Suprapubic skin (tissue), 4 donors: ENCODE measurements at places on chromosomes 12 and 14.
A peak's percentile ranks its signal among the peaks of the same experiment; 100 is the strongest.

- DNase-seq, result no peak
Observed at GRCh38 chr12:85138833-85139232, 102.7 kb downstream of the LRRIQ1 start.

DNA sequence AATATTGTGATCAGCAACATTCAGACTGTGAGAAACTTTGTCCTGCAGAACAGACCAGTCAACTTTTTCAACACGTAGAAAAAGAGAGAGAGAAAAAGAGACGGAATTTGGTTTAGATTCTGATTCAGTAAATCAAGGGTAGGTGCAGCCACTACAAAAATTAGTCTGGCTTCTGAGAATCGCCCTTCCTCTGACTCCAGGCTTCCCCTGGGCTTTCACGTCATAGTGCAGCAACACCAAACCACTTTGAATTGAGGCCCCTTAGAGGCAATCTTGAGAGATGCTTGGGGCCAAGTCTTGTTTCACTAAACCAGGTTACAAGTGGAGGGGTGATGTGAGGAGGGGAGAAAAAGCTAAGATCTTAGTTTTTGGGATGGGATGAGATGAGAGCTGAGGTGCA lies 37.5 kb upstream of the PTGR2 start:
- DNase-seq, result no peak

DNA sequence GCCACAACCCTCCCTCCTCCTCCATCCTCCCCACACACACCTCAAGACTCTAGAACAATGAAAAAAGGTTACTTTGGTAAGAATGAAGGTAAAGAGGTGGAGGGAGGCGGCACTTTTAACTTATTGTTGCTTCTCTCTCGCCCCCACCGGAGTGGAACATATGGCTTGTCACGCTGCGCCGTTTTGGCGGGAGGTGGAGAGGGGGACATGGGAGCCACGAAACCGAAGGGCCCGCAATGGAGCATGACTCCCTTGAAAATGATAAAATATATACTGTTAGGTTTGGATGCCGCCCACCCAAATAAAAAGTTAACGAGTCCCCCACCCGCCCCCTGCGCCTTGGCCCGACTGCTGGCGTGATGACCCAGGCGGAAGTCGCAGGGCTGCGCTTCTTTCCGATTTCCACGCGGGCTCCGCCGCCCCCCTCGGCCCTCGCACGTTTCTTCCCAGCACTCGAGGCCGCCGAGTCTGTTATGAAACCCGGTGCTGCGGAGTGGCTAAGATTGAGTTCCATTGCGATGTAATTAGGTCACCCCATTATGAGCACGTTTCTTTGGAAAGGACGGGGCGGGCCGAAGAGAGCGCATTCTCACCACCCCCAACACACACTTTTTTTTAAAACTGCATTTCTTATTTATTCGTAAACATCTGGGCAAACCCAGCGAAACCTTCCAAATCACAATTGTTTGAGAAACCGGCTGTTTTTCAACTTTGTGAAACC lies 1.4 kb upstream of the ZFP36L1 start:
- peak; percentile 95 for DNase-seq

DNA sequence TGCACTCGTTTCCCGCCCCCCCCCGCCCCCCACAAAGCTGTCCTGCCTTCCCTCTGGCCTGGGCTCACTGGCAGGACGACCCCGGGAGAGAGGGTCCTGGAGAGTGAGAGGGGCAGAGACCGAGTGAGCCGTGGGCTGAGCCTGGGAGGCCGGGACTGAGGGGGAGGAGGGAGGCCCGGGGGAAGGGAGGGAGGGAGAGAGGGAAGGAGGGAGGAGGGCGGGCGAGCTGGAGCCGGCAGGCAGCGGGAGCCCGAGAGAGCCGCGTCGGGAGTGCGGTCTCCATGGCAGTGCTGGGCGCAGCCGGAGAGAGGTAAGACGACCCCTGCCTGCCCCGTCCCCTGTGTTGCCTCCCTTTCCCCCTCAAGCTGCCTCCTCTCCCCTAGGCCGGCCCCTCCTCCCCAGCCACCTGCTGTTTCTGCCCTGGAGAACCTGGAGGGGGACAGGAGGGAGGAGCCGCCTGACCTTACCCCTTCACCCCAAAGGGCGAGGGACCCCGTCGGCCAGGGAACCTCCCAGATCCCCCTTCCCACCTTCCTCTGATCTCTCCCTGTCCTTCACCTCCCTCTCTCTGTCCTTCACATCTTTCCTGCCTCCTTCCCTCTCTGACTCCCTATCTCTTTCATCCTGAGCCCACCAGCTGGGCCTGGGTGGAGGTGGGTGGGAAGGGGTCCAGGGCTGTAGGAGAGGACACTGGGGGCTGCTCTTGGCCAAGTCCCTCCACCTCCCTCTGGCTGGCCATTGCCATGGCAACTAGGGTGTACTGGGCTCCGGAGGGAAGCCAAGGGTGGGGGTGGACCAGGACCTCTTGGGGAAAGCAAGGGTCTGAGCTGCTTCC lies at the start of gene GPR162:
Gene GPR162 (plus strand): TSS at position 231 of the 835 bp plus-strand sequence. CDS start 2,078 bp downstream, outside the sequence.
- peak; percentile 74 for DNase-seq

DNA sequence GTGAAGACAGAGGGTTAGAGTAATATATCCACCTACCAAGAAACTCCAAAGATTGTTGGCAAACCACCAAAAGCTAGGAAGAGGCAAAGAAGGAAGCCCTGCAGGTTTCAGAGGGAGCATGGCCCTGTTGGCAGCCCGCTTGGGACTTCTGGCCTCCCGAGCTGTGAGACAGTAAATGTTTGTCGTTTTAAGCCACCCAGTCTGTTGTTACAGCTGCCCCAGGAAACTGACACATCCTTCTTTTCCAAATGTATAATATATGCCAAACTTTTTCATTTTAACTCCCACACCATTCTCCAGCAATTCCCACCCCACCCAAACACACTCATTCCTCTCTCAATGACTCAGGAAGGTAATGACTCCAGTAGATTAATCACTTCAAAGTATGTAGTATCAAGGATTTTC lies 74.0 kb downstream of the RPS29 start:
- DNase-seq, result no peak

- no peak for DNase-seq
Observed at GRCh38 chr12:51374856-51375255, 16.4 kb downstream of the GALNT6 start.

DNA sequence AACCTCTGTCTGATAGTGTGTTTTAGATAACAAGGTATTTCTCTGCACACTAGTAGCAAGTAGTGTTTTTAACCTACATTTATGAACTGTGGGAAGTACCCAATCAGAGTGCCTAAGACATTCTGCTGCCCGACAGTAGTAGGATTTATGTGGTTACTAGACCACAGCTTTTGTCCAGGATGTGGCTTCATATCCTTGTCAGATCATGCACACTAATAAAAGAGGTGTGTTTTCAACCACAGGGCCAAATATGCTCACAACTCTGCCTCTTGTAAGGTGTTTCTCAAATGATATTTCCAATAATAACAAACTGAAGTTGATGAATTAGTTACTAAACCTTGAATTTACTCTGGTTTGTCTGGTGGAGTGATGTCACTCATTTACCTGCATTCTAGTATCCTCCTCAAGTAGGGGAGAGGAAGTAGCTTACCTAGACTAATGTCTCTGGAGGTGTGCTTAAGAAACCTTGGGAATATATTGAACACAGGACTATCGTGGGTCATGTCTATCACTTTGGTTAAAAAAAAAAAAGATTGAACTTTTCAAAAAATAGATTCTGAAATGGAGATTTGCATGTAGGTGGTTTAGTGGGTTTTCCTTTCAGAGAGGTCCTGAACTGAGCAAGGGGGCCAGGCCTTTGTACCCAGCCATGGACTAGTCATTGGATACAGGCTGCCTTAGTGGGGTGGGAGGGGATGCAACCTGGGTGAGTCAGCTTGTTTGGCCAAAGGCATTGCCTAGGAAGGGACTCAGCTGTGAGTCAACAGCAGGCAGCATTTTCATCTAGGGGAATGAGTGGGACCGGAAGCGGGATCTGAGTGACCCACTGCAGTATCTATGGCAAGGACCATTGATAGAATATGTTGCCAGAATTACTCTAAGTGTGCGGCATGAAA lies 14.1 kb downstream of the FBXW8 start:
- no peak for DNase-seq

DNA sequence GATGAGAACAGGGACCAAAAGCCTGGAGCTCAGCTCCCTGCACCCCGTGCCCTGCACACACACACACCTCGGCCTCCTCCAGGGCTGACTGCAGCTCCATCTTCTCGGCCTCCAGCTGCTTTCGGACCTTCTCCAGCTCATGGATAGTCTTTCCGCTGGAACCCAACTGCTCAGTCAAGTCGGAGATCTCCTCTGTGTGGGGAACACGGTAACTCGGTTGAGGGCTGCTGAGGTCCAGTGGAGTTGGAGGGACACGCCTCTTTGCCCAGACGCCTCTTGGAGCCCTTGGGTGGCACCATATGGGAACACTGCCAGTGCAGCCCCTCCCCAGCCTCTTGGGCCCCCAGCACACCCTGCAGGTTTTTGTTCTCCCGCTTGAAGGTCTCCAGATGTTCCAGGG lies 8.7 kb upstream of the MYH6 start:
- no peak for DNase-seq

GRCh38 chr14:88191605-88192004 lies 131.5 kb downstream of the KCNK10 start:
- DNase-seq, result no peak

DNA sequence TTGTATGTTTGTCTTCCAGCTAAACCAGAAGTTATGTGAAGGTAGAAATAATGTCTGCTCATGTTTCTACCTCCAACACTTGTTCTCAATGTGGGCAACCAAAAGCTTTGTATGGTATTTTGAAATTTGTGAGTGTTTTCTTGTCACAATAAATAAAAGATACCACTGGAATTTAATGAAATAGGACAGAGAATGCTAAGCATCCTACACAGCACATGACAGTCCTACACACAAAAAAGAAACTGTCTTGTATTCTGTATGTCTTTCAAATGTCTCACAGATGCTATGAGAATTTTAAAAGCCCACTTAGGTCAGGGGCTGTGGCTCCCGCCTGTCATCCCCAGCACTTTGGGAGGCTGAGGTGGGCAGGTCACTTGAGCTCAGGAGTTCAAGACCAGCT lies 68.9 kb downstream of the RALGAPA1 start:
- no peak for DNase-seq

DNA sequence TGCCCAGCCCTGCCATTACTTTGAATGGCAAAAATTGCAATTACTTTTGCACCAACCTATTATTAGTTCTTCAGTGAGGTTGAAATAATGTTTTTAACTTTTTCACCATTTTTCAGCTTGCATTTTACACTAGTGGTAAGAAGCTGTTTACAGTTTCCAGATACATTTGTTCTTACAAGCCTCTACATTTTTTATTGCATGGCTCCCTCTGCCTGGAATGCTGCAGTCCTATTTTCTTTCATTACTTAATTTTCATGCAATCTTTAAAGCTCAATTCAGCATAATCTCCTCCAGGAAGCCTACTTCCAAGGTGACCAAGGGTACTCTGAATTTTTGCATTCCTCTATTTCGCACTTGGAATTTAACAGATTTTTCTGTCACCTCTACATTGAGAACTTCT lies 33.4 kb downstream of the CCER1 start:
- no peak for DNase-seq

- DNase-seq, result peak; percentile 40
Observed at GRCh38 chr12:123149088-123149487, 1.8 kb downstream of the PITPNM2 start.

DNA sequence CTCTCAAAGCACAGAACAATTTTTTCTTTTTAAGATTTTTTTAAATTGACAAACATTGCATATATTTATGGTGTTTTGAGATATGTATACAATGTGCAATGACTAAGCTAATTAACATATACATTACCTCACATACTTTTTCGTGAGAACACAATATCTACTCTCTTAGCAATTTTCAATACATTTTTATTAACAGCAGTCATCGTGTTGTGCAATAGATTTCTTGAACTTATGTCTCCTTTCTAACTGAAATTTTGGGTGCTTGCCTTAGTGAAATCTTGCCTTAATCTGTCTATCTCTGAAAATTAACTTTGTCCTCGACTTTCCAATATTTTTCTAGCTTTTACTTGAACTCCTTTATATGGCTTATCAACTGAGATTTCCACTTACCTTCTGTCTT lies 6.8 kb downstream of the OR10A7 start:
- no peak for DNase-seq

GRCh38 chr14:64114166-64114565 lies 180.0 kb downstream of the ESR2 start:
- no peak for DNase-seq
